RWPE2 (cell line): ENCODE measurements at places on chromosomes 12 and 14.
A peak's percentile ranks its signal among the peaks of the same experiment; 100 is the strongest.

GRCh38 chr12:25616286-25616685 is 63.2 kb upstream of the LMNTD1 start:
- no peak for DNase-seq

- DNase-seq: peak; percentile 93
Observed at GRCh38 chr12:31749024-31749704, 20.3 kb upstream of the AMN1 start.

- no peak for DNase-seq
Observed at GRCh38 chr12:120367233-120367923, 1.6 kb downstream of the MSI1 start.

DNA sequence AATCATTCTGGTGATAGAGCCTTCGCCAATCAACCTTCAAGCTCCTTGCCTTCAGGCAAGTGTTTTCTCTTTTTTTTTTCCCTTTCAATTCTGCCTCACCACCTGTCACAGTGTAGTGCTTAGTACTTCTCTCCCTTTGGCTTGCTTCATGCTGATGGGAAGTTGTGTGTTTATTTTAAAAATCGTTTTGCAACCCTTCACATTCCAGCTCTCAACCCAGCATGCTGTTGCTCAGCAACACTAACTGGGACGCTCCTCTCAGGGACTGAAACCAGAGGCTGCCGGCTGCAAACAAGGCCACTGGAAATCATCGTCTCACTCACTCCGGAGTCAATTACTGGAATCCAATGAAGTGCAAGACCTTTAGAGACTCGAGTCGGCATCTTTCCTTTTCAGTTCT is 342.7 kb downstream of the PRKD1 start:
- no peak for DNase-seq

DNA sequence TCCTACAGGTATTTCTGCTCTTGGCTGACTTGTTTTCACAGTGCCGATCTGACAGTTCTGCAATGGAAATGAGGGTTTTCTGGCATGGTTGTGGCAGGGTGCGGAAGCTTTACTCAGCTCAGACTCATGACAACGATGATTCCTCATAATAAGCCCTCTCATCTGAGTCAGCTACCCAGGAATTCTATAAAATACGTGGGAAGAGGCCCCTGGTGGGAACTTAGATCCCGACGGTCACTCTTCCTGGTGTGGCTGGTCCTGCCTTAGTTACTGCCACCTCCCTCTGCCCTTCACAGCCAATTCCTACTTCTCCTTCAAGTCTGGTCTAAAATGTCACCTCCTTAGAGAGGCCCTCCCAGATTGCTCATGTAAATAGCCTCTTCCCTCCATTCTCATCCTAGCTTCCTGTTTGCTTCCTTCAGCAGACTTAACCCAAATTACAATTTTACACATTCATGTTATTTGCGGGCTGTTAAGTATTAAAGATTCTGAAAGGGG is 104.2 kb upstream of the MAP1LC3B2 start:
- peak; percentile 72 for DNase-seq

GRCh38 chr12:77349689-77350370 is 284.5 kb upstream of the E2F7 start:
- DNase-seq: no peak

GRCh38 chr12:62860020-62860419 is 74.9 kb downstream of the PPM1H start:
- DNase-seq: no peak

GRCh38 chr14:92719890-92720323 is 28.5 kb downstream of the LGMN start:
- DNase-seq: no peak

GRCh38 chr12:119322301-119322723 is 12.2 kb upstream of the CCDC60 start:
- DNase-seq: no peak

DNA sequence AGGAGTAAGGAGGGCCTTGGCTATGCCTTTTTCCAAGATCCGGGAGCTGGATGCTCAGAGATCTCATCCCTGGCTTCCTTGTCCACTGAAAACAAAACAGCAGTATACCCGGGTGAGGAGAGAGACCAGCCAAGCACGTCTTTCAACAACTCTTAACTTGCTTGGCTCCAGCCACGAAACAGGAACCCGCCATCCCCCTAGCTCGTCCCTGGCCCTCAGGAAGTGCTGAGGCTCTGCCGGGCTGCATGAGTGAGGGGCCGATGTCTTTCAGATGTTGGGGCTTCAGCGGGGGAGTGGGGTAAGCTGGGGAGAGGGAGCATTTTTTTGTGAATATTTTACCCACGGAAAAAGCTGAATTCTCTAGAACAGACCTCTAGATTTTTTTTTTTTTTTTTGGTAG is 231.1 kb downstream of the CACNA1C start:
- no peak for DNase-seq
